ENCODE measurements at places on chromosomes 7 and 10. TPM values are rescaled to one million over a fixed set of nuclear protein-coding genes. Genes with fewer than 3 reads are reported as not detected.

DGKI gene
- 0.89 TPM for total RNA-seq

PAX4 gene
- total RNA-seq: not detected

CYP3A4 gene
- total RNA-seq: not detected

MMRN2 gene
- 9.8 TPM for total RNA-seq

FEZF1 gene
- not detected for total RNA-seq

LRRC18 gene
- total RNA-seq: not detected

MACROH2A2 gene
- total RNA-seq: 11.3 TPM

CALHM1 gene
- not detected for total RNA-seq

TBX20 gene
- total RNA-seq: not detected

AGBL3 gene
- 2.1 TPM for total RNA-seq

PHYHIPL gene
- total RNA-seq: 2.3 TPM

HEPACAM2 gene
- total RNA-seq: not detected

DNAJC1 gene
- total RNA-seq: 38.1 TPM
